ENCODE measurements at places on chromosomes 3 and 15.

DNA sequence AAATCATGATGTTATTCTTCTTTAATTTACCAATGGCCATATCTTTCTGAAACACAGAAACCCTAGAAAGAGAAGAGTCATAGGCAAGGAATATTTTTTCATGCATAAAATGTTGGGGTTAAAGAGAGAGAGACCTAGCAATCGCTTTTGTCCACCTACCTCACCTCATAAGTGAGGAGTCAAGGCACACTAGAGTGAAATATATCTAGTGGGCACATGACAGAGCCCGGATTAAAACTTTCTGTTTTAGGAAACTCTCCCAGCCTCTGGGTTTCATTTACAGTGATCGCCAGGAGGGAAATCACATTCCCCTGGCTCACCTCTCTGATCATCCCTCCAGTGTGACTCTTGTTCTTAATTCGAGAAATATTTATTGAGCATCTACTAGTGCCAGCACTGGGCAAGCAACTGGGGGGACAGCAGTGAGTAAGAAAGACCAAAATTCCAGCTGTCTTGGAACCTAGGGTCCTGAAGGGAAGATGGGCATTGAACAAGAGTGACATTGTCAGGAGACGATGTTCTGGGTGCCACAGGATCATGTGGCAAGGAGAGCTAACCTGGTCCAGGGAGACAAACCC, 1.3 kb downstream of the CAPN3 start:
- no peak for DNase-seq

DNA sequence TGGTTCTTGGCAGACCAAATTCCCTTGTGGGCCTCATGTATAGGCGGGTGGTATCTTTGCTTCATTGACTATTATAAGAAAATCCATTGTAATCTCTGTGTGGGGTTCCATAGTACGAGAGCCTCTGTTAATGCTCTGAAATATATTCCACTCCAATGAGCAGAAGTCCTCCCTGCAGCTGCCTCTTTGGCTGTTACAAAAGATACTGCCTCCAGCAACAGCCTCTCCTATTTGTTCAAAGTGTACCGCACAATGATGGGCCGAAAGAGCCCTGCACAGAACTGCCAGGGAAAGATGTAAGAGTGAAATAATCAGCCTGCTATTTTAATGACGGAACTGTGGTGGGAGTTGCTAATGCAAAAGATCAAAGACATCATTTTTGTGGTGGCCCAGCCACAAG, 48.9 kb downstream of the GRK7 start:
- DNase-seq: no peak

DNA sequence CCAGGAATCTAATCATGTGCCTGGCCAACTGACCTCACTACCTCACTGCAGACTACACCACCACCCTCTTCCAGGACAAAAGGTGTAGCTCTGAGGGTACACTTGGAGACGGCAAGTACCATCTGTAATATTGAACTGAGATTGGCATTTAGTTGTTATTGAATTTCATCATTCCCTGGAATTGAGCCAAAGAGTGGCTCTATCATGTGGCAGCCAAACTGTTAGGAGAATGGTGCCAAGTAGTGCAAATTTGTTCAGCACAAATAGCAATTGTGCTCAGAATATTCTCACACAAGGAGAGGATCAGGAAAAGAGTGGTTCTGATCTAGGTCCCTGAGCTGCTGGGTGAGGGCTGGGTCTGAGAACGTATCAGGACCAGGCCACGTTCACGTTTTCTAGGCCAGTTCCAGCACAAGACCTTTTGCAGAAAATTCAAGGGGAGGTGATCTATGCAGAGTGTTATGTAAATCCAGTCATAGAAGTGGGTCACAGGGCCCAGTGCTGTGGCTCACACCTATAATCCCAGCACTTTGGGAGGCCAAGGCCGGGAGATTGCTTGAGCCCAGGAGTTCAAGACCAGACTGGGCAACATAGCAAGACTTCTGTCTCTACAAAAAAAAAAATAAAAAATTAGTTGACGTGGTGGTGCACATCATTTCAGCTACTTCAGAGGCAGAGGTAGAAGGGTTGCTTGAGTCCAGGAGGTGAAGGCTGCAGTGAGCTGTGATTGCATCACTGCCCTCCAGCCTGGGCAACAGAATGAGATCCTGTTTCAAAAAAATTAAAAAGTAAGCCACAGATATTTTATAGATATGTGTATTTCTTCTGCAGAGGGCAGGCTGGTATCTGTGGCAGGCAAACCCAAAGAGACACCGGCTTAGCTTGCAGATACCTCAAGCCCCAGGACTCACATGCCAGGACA, 31.9 kb upstream of the CFAP161 start:
- no peak for DNase-seq

GRCh38 chr3:32948625-32949445, 2.6 kb upstream of the CCR4 start:
- DNase-seq: no peak

- no peak for DNase-seq
These were observed 121.3 kb downstream of the RPLP1 start for GRCh38 chr15:69573815-69574475.

DNA sequence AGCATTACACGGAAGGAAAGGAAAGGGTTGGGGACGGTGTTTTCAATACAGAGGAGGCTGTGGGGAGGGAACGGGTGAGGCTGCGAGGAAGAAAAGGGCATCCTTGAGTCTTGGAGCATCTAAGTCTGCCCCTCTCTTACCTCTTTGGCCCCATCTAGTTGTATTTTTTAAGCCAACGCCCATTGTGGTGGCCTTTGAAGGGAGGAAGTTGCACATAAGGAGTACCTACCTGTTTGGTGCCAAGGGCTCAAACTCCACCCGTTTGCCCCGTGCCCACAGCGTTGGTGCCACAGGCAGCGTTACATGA, 146.1 kb upstream of the UMPS start:
- DNase-seq: no peak

Measured in RWPE1 (cell line).